KBM-7 (cell line): ENCODE measurements at places on chromosomes 16 and 17.

GRCh38 chr17:30927756-30928155 is 6.0 kb downstream of the ADAP2 start:
- no peak for DNase-seq

DNA sequence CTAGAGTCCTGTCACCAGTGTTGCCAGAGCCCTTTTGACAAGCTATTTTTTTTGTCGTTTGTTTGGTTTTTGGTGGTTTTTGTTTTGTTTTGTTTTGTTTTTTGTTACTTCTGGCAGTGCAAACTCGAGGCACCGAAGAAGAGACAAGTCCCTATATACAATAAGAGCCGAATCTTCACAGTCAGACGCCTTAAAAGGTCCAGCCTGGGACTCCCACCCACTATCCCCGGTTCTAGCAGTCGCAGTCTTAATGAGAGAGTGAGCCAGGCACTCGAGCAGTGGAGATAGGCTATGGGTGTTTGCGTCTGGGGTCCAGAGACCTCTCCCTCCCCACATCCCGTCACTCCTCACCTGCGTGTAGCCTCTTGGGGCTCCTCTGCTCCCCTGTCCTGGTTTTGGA is 1.9 kb downstream of the OR1F1 start:
- DNase-seq, result no peak

GRCh38 chr16:62644030-62644812 is 608.0 kb upstream of the CDH8 start:
- DNase-seq, result no peak

DNA sequence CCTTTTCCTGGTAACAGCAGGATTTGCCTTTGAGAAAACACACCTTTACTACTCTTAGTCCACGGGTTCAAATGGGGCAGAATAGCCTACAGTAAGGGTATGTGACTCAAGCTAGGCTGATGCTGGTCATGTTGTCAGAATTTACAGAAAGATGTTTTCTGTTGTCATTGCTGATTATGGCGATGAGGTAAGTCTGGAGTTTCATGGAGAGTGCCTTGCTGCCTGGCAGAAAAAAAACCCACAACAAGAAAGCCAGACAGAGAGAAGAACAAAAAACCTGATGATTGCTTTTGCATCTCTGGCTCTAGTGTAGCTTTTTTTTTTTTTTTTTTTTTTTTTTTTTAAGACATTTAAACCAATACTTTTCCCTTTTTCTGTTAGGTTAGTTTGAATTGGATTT is 47.9 kb downstream of the SLC6A4 start:
- DNase-seq, result no peak

- no peak for DNase-seq
Measured at GRCh38 chr16:24151482-24151939, 104.6 kb upstream of the CACNG3 start.

- no peak for DNase-seq
Measured at GRCh38 chr16:49881890-49882289, 26.0 kb upstream of the ZNF423 start.

GRCh38 chr17:27985306-27985705 is 57.2 kb upstream of the NLK start:
- peak; percentile 73 for DNase-seq

GRCh38 chr17:28532050-28532960 is 20.1 kb downstream of the UNC119 start:
- no peak for DNase-seq

DNA sequence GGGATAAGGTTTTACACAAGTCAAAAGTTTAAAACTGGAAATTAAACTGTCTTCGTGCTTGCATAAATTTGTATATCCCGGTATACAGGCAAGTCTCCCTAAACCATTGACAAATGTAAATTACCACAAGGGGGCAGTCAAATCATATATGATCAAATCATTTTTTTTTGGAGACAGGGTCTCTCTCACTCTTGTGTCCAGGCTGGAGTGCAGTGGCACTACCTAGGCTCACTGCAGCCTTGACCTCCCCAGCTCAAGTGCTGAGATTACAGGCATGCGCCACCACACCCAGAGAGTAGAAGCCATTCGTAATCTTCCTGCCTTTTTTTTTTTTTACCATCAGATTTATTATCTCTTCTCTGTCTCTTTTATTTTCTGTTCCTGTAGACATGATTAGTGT is 18.5 kb downstream of the TOP2A start:
- peak; percentile 74 for DNase-seq

DNA sequence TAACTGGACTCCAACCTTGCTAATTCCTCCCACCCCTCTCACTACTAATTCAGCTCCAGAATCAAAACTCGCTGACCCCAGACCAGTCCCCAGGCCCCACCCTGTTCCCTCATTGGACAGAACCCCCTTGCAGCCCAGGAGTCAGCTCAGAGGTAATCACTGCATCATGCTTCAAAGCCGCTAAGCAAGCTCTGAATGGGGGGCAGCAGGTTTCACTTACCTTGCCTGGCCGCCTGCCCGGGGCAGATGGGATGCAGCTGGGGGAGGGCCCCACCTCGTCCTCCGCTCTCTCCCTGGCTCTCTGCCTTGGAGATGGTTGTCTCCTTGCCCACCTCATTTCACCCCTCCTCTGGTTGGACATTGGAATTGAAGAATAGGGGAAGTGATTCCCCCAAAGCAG is 4.8 kb upstream of the NGFR start:
- no peak for DNase-seq

- no peak for DNase-seq
Measured at GRCh38 chr16:27387724-27388123, 14.2 kb upstream of the IL21R start.

DNA sequence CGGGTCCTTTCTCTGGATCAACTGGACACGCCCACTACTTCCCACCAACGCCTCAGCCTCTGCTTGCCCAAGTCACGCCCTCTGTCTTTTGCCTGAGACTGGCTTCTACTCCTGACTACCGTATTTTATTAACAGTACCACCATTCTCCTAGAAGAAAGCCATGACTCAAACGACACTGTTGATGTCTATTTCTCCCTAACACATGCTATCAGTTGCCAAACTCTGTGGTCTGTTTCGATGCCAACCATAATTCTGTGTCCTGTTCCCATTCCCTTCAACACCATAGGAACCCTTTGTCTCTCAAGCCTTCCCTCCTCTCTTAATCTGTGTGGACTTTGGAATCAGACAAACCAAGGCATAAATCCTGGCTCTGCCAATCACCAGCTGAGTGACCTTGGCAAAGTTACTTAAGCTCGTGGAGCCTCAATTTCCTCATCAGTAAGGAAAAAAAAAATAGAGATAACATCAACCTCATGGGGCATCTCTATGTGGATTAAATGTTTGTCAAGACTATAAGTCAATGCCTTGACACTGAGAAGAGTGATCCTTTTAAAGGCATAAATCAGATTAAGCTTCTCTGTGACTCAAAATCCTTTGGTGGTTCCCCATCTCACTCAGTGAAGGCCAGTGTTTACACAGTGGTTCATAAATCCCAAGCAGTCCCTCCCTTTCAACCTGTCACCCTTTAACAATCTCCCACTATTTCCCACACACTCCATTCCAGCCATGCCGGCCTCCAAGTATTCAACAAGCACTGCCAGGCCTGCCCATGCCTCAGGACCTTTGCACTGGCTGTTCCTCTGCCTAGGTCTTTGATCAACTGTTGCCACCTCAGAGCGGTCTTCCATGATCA is 45.6 kb downstream of the ERN1 start:
- DNase-seq, result no peak

- no peak for DNase-seq
Measured at GRCh38 chr17:28180449-28180848, 138.0 kb downstream of the NLK start.
